Right atrium auricular region (tissue), 2 donors: ENCODE measurements at places on chromosomes 5 and 9. TPM values are rescaled to one million over a fixed set of nuclear protein-coding genes. Genes with fewer than 3 reads are reported as not detected.

- DNase-seq = no peak
These were observed 1275.6 kb upstream of the CDH9 start for GRCh38 chr5:28313953-28314352.

GRCh38 chr5:123138774-123139173, 49.7 kb downstream of the PRDM6 start:
- no peak for DNase-seq

- DNase-seq = no peak
These were observed 76.1 kb upstream of the ASS1 start for GRCh38 chr9:130368631-130369103.

DNA sequence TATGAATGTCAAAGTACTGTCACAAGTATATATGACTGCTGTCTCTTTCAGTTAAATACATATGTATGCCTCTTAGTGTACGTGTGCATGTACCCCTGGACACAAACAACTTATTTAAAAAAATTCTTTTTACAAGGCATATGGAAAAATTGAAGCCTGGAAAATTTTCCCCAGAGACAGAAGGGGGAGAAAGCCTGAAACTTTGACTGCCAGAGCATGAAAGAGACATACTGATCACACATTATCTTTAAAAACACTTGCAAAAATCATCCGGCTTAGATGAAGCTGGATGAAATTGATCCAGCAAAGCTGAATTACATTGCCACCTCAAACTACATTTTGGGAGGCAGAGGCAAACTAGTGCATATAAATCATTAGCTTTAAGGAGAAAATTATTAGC, 88.0 kb upstream of the NFIB start:
- no peak for DNase-seq

GRCh38 chr5:79982136-79982535, 8.9 kb downstream of the MTX3 start:
- DNase-seq = no peak

- no peak for DNase-seq
These were observed 39.2 kb downstream of the DCAF10 start for GRCh38 chr9:37839496-37840461.

- no peak for DNase-seq
These were observed 290.6 kb downstream of the CD180 start for GRCh38 chr5:66906021-66906420.

DNA sequence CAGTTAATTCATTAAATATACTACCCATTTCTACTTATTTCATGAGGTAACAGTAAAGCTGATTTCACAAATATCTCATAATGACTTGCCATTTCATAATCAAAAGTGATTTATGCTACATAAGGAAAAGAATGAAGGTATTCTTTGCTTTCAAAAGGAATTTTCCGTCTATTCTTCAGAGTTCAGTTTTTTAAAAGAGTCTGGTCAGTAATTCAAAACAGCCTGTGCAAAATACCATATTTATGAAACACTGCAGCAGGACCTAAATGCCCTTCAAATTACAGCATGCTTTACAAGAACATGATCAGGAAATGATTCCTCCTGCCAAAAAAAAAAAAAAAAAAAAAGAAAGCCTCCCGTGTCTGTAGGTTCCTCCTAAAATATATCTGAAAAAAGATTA, 154.7 kb downstream of the KIAA0825 start:
- DNase-seq = no peak

GRCh38 chr5:132205385-132206125, 22.1 kb downstream of the P4HA2 start:
- DNase-seq = peak; percentile 47

GRCh38 chr5:25568989-25569625, 924.3 kb upstream of the CDH10 start:
- no peak for DNase-seq

DNA sequence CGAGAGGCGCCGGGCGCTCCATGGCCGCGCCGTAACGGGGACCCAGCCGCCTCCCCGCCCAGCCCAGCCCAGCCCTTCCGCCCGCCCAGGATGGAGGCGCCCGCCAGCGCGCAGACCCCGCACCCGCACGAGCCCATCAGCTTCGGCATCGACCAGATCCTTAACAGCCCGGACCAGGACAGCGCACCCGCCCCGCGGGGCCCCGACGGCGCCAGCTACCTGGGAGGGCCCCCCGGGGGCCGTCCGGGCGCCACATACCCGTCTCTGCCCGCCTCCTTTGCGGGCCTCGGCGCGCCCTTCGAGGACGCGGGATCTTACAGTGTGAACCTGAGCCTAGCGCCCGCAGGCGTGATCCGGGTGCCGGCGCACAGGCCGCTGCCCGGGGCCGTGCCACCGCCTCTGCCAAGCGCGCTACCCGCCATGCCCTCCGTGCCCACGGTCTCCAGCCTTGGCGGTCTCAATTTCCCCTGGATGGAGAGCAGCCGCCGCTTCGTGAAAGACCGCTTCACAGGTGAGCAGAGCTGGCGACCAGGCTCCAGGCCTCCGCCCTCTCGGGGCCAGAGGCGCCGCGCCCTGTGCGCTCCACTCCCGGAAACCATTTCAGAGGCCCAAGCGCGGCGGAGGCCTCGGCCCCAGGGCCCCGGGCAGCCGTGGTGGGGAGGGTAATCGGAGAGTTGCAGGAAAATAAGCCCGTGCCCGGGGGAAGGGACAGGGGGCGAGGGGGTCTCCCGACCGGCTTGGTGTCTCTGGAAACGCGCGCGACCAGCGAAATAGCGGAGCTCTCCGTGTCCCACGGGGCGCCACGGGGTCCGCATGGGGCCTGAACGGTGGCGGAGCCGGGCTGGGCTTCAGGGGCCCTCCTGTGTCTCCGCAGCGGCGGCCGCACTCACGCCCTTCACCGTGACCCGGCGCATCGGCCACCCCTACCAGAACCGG, 496 bp downstream of the TLX3 start:
- no peak for DNase-seq

DNA sequence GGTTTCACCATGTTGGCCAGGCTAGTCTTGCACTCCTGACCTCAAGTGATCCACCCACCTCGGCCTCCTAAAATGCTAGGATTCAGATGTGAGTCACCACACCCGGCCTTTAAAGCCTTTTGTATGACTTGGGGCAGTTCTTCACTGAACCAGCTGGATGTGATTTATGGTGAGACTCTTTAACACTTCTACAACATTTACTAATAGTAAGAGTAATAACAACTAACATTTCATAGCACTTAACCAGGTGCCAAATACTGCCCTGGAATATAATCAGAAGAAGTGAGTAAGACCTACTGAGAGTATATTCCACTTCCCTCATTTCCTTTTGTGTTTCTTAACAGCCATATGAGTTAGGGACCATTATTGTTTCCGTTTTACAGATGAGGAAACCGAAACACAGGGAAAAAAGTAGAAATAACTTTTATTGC, 10.0 kb downstream of the ZSWIM6 start:
- no peak for DNase-seq

GRCh38 chr5:120769312-120769872, 305.3 kb downstream of the PRR16 start:
- DNase-seq = no peak

GRCh38 chr5:110063640-110064602, 374.2 kb downstream of the MAN2A1 start:
- no peak for DNase-seq

- DNase-seq = peak; percentile 83
These were observed 3.2 kb upstream of the DBN1 start for GRCh38 chr5:177476531-177477233.

DNA sequence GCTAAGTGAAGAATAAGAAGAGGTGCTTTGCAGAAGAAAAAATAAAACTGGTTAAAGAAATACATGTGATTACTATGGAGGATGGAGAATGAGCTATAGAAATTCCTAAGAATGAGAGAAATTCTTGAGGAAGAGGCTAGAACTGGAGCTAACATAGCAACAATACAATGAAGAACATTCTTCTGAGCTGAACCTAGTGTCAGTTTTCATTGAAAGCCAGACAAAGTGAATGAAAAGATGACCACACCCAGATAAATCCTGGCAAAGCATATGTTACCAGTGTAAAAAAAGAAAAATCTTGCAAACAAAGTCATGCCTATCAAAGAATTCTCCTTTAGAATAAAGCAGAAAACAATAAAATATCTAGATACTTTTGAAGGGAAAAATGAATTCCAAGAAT, 39.6 kb downstream of the SGCD start:
- DNase-seq = no peak

The PSAT1 gene
- total RNA-seq = 0.31 TPM

The FOXD4L5 gene
- not detected for total RNA-seq

The SPINK13 gene
- total RNA-seq = not detected

The GOLGA1 gene
- 12.8 TPM for total RNA-seq

The SLC45A2 gene
- not detected for total RNA-seq

The FSTL4 gene
- total RNA-seq = not detected

The QRFP gene
- not detected for total RNA-seq

The ADAMTSL1 gene
- 3.8 TPM for total RNA-seq

The PRDM9 gene
- not detected for total RNA-seq
